Stimulated activated CD4-positive, alpha-beta T cell treated with anti-CD3 and anti-CD28 coated beads, Interleukin-12 subunit alpha, Interleukin-12 subunit beta, amount 100 ng/mL, for 4 hours (primary cell): ENCODE measurements at places on chromosomes 7 and 10.

DNA sequence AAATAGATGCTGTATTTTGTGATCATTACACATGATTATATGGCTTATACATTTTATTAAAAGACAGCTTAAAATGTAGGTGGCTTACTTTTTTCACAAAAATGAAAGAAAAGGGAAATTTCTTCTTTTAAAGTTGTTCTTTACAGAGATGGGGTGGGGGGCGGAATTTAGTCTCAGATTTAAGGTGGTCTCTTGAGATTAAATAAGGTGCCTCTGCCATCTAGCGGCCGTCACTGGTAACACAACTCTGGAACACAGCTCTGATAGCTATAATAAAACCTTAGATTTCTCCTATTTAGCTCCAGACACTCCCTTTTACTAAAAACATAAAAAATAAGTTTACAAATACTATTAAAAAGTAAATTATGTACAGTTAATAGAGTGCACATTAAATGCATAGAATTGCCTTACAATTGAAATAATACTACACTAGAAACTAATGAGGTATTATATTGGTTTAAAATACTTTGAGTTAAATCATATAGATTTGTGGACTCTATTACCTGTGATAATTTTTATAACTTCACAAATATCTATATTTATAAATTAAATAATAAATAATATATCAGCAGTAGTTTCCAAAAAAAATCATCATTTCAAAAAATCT, 210.9 kb downstream of the DGKB start:
- peak; percentile 47 for DNase-seq

DNA sequence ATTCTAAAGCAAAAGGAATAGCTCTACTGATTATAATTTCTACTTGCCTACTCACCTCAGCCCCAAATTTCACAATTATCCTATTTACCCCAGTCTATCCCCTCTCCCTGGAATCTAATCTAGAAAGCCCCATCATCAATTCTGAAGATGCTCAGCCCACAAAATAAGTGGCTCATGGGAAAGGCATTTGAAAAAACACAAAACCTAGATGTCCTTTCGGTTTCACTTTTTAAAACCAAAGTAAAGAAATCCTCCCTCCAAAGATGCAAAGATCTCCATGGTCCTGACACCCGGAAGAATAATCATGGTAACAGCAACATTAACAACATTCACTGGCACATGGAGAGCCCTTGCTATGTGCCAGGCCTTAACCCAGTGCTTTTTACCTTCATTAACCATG, 224.8 kb downstream of the FGFR2 start:
- no peak for DNase-seq

DNA sequence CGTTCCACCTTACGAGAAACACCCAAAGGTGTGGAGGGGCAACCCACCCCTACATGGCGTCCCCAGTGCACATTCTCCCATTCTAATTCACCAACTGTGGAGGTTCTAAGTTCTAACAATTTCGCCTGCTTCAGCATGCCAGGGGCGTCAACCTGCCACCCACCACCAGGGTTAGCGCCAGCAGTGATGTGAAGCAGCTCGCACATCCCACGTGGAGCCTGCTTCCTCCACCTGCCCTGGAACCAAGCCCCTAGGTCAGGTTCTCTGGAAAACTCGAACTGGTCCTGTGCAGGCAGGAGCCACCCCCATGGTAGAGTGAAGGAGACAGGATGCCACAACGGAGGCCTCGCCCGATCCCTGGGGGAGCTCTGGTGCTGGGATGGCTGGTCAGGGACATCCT, 33.3 kb upstream of the FXYD4 start:
- DNase-seq: no peak

- DNase-seq: no peak
Measured at GRCh38 chr10:75598998-75599397, 167.6 kb downstream of the LRMDA start.

GRCh38 chr7:115682507-115682906, 348.1 kb downstream of the TFEC start:
- no peak for DNase-seq

- no peak for DNase-seq
Measured at GRCh38 chr10:31359979-31360378, 41.0 kb downstream of the ZEB1 start.

DNA sequence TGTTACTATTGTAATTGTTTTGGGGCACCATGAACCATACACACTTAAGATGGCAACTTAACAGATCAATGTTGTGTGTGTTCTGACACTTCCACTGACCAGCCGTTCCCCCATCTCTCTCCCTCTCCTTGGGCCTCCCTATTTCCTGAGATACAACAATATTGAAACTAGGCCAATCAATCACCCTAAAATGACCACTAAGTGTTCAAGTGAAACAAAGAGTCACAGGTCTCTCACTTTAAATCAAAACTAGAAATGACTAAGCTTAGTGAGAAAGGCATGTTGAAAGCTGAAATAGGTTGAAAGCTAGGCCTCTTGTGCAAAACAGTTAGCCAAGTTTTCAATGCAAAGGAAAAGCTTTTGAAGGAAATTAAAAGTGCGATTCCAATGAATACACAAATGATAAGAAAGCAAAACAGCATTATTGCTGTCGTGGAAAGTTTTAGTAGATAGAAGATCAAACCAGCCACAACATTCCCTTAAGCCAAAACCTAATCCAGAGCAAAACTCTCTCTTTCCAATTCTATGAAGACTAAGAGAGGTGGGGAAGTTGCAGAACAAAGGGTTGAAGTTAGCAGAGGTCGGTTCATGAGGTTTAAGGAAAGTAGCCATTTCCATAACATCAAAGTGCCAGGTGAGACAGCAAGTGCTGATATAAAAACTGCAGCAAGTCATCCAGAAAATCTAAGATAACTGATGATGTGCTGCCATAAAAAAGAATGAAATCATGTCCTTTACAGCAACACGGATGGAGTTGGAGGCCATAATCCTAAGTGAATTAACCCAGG, 90.6 kb downstream of the MTPN start:
- no peak for DNase-seq

- DNase-seq: no peak
Measured at GRCh38 chr7:76337147-76337546, 21.6 kb downstream of the YWHAG start.

DNA sequence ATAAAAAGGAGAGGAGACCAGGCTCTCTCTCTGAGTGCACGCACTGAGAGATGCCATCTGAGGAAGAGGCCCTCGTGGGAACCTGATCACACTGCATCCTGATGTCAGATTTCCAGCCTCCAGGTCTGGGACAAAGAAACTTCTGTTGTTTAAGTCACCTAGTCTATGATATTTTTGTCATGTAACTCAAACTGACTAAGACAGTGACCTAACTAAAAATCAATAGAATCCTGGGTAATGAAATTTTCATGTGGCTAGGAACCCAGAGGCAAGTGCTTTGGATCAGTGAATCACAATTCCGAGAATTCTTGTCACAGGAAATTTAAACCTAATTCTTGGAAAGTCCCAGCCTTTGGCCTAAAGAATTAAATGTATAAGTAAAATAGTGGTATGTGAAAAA, 107.7 kb downstream of the SLC16A9 start:
- DNase-seq: no peak

DNA sequence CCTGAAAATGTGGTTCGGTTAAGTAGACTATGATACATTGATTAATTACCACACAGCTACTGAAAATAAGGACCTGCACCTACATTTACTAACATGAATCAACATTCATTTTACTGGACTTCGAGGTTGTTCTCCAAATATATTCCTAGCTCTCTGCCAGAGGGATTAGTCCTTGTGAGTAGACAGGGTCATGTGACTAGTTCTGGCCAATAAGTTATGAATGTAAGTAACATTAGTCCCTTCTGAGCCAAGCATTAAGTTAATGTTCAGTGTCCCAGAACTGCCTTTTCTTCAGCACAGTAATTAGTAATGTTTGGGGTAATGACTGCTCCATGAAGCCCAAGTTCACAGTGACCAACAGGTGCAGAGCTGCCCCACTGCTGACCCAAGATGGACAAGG, 9.2 kb downstream of the ITIH5 start:
- no peak for DNase-seq

- no peak for DNase-seq
Measured at GRCh38 chr10:60176925-60177324, 212.8 kb downstream of the ANK3 start.

GRCh38 chr7:126079581-126079980, 1150.0 kb upstream of the POT1 start:
- DNase-seq: no peak

- DNase-seq: peak; percentile 15
Measured at GRCh38 chr7:106542550-106543220, 118.3 kb downstream of the CCDC71L start.

- no peak for DNase-seq
Measured at GRCh38 chr7:90824386-90825307, 228.5 kb downstream of the CDK14 start.

DNA sequence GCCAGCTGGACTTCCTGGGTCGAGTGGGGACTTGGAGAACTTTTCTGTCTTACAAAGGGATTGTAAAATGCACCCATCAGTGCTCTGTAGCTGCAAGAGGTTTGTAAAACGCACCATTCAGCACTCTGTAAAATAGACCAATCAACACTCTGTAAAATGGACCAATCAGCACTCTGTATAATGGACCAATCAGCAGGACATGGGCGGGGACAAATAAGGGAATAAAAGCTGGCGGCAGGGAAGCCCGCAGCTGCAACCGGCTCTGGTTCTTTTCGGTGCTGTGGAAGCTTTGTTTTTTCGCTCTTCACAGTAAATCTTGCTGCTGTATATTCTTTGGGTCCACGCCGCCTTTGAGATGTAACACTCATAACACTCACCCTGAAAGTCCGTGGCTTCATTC, 151.9 kb downstream of the GALNT17 start:
- no peak for DNase-seq

GRCh38 chr10:11230498-11231167, 213.0 kb downstream of the CELF2 start:
- DNase-seq: no peak

GRCh38 chr10:31129880-31130405, 98.3 kb upstream of the ZNF438 start:
- no peak for DNase-seq

DNA sequence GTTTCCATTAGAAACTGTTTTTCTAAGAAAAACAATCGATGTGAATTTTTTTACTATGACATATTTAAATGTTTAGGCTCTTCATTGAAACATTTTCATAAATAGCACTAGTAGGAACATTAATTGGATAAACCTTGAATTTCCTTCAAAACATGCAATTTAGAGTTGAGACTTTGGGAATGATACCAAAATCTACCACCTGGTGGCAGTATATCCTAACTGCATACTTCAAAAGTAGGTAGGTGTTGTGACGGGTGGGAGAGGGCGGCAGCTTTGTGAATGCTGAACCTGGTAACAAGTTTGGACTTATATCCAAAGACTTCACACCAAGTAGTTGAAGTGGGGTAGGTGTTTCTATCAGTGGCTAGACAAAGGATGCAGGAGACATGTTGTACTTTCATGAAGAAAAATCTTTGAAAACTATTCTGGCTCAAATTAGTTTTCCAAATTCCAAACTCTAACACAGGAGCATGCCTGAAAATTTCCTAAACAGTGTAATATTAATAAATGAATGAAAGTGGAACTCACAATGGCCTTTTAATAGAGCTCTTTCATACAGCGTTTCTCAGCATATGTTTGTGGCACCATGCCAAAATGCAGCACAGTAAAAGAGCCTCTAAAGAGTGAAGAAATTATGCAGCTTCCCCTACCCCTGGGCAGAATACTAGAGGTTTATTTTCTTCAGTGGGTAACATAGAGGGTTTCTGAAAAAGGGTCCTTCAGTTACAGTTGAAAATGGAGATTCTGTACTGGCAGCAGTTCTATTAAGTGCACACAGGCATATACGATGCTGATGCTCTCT, 201.0 kb upstream of the TPK1 start:
- DNase-seq: peak; percentile 12

- no peak for DNase-seq
Measured at GRCh38 chr10:24574578-24575155, 149.0 kb downstream of the ARHGAP21 start.
